NCI-H345 (cell line): ENCODE measurements at places on chromosomes 5 and 9.

DNA sequence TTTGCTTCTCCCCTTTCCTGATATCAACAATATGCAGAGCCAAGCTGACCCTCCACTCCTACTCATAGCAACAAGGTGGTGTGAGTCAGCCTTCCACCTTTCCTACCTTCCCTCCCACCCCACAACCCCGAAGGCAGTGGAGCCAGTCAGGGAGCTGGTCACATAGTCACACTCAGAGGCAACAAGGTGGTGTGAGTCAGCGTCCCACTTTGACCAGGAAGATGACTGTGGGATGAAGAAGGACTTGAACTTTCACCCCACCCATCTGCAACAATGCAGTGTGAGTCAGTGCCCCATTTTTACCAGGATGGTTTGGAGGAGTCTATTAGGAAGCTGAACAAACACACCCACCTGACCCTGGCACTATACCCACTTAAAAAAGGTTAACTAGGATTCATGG lies 30.1 kb upstream of the ZNF782 start:
- DNase-seq: no peak

- DNase-seq: no peak
Observed at GRCh38 chr5:35765921-35766320, 90.8 kb upstream of the IL7R start.

GRCh38 chr9:38016375-38017135 lies 52.5 kb downstream of the SHB start:
- DNase-seq: no peak

DNA sequence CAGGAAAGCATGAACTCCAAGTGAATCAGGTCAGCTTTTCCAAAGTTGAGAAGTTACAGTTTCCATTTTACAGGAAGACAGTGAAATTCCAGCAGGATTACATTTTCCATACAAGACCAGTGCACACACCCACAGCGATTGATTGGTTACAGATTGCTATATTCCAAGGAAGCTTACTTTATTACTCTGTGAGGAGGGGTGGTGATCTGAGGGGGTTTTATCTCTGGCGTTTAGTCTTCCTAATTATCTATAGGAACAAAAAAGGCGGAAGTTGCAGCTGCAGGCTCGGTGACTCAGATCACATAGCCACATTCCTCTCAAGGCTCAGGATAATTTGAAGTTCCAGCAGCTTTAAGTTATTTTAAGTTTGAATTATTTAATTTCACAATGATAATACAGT lies 450.4 kb upstream of the NMUR2 start:
- no peak for DNase-seq

DNA sequence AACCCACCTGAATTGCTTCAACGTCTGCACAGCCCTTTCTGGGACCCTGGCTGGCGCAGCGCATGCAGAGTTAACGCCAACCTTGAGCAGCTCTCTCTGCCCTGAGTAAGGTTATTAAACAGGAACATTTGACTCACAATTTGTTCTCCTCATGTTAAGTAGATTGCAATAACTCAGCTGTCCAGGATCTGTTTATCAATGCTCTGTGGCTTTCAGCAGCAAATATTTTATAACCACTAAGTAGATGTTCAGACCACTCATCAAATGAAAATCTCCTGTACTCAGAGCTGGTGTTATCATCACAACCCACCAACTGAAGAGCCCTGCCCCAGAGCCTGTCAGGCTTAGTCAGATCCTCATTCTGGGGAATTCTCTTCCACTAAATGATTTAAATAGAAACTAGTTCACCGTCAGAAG lies 403.0 kb downstream of the ZNF608 start:
- no peak for DNase-seq

DNA sequence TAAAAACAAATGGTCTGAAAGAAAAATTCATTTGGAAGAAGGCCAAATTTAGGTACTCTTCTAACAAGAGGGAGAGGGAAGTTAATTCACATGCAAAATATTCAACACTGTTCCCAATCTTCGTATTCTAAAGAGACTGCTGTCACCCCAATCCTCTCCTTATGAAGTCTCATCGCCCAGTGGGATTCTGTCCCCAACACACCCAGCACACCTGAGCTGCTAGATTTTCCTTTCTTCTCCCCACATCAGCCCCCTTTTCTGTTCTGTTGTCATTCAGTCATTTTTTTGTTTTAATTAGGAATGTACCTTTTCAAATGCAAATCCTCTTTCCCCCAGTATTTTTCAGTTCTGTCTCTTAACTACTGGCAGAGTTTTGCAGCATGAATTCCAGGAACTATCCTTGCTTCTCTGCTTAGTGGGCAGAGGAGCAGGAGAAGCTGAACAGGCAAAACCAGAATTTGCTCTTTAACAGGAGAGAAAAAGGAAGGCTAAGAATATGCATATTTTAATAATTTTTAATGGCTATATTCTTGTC lies 366.9 kb downstream of the MAN2A1 start:
- DNase-seq: no peak

GRCh38 chr5:67659288-67659687 lies 462.7 kb upstream of the CD180 start:
- no peak for DNase-seq
